ENCODE measurements at places on chromosomes 13 and 19.

- DNase-seq, result no peak
Measured at GRCh38 chr13:34637636-34638035, 304.4 kb upstream of the NBEA start.

DNA sequence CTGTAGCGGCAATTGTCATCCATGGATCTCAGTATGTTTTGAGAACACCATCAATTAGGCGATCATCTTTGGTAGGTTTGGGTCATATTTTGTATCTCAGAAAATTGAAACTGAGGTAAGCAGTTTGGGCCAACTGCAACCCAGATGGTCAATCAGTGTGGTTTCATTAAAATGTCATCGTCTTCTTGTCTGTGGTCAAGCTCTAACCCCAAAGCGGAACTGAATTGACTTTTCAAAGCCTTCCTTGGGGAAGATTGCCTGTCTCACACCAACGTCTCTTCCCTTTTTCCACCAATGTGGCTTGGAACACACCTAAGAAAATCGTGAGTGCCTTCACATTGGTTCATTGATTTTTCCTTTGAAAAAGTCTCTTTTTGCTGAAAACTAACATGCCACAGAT, 56.3 kb upstream of the UBAC2 start:
- DNase-seq, result no peak

DNA sequence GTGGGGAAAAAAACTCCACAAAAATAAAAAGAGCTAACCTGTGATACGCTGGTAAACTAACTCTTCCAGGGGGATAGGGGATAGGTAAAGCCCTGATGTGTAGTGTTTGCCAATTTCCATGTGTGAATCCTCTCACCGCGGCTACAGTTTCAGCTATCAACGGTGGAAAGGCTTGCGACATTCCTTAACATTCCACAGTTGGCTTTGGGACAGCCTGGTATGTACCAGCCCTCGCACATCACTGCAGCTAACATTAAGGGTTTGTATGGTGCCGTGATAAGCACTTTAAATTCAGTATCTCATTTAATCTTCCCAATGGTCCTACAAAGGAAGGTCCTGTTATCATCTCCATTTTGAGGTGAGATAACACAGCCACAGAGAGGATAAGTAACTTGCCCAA, 112.4 kb downstream of the KATNAL1 start:
- DNase-seq, result no peak

GRCh38 chr13:31885994-31886393, 145.6 kb upstream of the FRY start:
- no peak for DNase-seq

- no peak for DNase-seq
Measured at GRCh38 chr19:16345457-16345856, 20.8 kb downstream of the KLF2 start.

GRCh38 chr13:113420232-113420631, 33.1 kb downstream of the ADPRHL1 start:
- DNase-seq, result no peak

GRCh38 chr19:21789466-21790085, 22.2 kb upstream of the ZNF100 start:
- no peak for DNase-seq

GRCh38 chr19:825897-826644, 1.6 kb upstream of the AZU1 start:
- no peak for DNase-seq

GRCh38 chr13:31046711-31047279, 114.3 kb downstream of the TEX26 start:
- DNase-seq, result peak; percentile 55

DNA sequence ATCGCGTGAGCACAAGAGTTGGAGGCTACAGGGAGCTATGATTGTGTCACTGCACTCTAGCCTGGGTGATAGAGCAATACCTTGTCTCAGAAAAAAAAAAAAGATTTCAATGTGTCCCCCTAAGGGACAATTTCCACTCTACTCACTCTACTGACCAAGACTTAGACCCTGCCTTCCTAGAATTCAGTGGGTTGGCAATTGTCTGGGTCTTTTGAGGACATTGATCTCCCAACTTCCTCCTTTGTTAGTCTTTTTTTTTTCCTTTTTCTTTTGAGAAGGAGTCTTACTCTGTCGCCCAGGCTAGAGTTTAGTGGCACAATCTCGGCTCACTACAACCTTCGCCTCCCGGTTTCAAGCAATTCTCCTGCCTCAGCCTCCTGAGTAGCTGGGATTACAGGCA, 2.2 kb downstream of the SPTBN4 start:
- DNase-seq, result no peak

DNA sequence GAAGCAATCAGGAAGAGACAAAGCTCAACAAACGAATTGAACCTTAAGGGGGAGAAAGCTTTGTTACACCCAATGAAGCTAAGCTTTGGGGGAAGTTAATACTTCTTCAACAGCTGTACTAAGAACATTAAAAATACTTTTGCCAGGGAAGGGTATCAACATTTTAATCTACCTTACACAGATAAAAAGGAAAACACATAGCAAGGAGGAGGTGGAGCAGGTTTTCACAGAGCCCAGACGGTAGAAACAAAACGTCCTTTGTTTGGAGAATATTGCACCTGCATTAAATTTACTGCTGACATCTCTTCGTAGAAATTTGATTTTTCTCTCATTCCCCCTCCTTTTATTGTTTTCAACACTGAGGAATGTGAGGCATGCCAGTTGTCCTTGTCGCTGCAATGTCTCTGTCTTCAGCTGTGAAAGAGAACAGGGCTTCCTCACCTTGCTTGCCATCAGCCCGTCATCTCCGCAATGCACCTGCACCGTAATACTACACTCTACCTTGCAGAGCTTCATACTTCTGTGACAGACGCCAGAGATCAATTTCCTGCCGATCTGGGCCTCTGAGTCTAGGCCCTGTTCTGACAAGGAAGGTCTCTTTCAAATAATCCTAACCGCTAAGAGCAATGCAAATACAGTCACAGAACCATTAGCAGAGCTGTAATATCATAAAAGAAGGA, 270.8 kb downstream of the SPRY2 start:
- DNase-seq, result no peak

GRCh38 chr13:91400063-91400399, 1.6 kb downstream of the GPC5 start:
- DNase-seq, result no peak

DNA sequence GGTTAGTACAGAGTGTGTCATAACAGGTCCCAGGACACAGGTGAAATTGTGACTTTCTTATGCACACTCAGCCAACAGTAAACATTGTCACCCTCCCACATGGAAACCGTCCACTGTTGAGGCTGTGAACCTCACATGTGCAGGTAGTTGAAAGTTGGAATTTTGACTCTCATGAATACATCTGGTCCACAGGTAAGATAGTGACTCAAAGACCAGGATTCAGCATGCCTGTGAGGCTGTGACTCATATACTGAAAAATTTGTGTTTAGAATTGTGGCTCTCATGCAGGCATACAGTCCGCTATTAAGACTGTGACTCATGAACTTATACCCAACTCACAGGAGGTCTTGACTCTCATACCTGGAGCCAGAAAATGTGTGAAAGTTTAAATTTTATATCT, 67.8 kb downstream of the ZNF728 start:
- DNase-seq, result no peak

- DNase-seq, result no peak
Measured at GRCh38 chr13:94702181-94703041, 9.9 kb downstream of the SOX21 start.
